HCEC 1CT (cell line): ENCODE measurements at places on chromosomes 3 and 15.

GRCh38 chr15:66747886-66748707 lies 46.1 kb downstream of the SMAD6 start:
- DNase-seq = peak; percentile 72

DNA sequence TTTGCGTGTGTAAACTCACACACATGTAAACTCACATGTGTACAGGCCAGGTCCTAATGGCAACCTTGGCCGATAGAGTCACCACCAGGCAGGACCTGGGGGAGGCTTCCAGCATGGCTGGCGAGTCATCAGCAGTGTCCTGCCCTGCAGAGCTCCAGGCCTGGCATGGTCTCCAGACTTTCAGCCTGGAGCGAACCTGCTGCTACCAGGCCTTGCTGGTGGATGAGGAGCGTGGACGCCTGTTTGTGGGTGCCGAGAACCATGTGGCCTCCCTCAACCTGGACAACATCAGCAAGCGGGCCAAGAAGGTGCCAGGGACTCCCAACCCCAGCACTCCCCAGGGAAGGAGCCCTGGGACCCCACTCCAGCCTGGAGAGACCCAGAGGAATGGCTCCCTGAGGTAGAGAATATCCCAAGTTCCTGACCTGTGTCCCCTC lies 1.0 kb downstream of the SEMA3B start:
- peak; percentile 40 for DNase-seq

DNA sequence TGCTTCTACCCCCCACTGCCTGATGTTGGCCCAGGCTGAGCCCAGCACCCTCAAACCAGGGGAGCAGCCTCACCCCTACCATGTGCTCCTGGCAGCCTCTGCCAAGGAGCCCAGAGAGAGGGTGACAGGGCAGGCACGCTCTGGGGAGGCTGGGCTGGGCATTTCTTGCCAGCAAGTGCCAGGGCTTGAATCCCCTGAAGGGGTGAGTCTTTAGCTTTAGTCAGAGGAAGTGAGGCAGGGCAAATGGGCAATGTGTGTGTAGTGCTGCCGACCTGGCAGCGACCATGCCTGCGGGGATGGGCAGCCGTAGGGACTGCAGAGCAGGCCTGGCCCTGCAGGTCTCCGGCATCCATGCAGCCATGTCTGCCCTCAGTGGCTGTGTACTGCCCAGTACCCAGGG lies 18.1 kb downstream of the DUSP7 start:
- DNase-seq = no peak

- no peak for DNase-seq
Measured at GRCh38 chr3:136512381-136512780, 239.8 kb downstream of the STAG1 start.

DNA sequence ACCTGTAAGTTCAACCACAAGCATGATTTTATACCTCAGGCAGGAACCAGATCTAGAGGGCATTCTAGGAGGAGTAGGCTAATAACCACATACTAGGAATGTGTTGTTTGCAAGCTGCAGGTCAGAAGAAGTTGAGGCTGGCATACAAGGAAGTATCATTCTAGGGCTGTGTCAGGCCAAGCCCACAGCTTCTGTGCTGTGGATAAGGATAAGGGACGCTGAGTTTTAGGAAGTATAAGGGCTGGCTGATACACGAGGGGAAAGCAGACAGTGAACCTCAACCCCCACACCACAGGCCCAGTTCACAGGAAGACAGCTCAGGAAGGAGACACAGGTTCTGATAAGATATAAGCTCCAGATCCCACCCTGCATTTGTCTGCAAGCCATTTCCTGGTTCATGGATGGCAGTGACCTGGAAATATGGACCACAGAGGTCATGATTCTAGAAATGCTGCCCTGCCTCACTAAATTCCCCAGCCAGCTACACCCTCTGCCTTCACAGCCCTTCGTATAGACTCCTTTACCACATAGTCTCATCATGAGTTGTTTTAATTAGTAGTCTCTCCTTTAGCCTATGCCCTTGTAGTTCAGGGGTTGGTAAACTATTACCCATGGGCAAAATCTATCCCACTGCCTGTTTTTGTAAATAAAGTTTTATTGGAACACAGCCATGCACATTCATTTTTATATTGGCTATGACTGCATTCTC lies 260.7 kb downstream of the OPA1 start:
- no peak for DNase-seq
